Mesendoderm (in vitro differentiated cells): ENCODE measurements at places on chromosomes 6 and 20.

DNA sequence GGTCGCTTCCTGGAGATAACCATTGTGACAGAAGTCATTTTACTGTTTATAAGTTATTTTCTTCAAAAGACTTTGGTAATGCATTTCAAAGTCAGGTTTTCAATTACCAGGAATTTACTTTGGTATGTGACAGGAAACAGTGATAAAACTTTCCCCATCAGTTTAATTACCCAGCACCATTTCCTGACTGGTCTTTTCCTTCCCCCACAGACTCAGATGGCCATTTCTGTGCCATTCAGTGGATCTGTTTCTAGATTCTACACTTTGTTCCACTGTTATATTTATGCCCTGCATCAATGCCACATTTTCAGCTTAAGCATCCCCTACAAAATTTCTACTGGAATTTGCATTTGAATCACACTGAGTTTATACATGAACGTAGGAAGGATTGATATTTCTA is 16.3 kb downstream of the RRBP1 start:
- DNase-seq, result peak; percentile 43

DNA sequence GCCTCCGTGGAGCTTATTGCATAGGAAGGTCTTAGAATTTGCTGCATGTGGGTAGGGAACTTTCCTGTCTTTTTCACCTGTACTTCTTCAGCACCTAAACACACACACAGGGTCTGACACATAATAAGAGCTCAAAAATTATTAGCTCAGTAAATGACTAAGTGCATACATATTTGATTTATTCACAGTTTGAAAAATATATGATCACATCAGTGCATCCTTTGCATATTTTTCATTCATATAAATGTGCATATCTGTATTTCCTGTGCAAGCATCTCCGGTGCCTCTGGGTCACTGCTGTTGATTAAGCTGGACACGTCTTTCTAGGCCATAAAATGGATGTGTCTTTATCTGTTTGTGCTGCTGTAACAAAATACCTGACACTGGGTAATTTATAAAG is 234.7 kb downstream of the UST start:
- DNase-seq, result no peak

GRCh38 chr6:110285306-110286060 is 72.7 kb downstream of the METTL24 start:
- DNase-seq, result peak; percentile 64

DNA sequence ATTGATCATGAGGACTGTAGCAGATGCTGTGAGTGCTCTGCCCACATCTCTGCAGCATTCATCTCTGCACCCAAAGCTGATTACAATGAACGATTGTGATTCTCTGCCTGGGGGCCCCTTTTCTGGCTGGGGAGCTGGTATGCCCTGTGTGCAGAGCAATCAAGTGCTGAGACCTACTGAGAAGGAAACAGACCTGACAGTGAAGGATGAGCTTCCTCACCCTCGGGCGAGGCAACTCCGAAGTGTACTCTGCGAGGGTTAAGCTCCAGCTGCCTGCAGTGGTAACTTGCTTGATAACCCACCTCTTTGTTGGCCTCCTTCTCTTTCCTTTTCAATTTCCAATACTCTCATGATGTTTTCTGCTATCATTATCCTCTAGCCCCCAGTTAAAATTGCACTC is 289.7 kb upstream of the RNF24 start:
- no peak for DNase-seq

- DNase-seq, result no peak
Observed at GRCh38 chr20:21203088-21203656, 77.3 kb downstream of the KIZ start.

DNA sequence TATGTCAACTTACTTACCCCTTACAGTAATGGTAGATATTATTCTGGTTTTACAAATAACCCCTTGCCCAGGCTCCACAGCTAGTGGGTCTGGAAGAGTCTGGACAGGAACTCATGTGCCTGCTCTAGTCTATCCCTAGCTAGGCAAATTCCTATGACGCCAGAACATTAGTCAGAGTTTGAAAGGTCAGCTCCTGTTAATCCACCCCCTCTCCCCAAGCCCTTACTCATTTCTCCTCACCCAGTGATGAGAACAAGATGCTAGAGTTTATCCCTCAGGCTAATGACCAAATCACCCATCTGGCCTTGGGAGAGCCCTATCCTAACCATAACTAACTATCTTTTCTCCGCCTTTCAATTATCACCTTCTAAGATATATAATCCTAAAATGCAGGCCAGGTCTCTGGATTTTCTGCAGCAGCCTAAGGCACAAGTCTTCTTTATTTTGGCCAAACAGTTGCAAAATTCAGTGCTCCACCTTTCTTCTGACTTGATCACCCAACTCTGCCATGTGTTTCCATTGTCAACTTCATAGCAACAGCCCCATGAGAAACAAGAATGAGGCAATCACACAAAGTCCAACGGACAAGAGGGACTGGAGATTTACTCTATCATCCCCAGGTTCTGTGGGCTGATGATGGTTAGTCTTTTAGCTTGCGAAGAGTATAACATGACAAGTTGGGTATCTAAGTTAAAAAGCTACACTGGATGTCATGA is 113.3 kb downstream of the TASP1 start:
- peak; percentile 40 for DNase-seq

GRCh38 chr6:39391182-39391581 is 68.7 kb upstream of the KCNK16 start:
- no peak for DNase-seq

- no peak for DNase-seq
Observed at GRCh38 chr6:105459049-105459448, 56.2 kb upstream of the PREP start.

DNA sequence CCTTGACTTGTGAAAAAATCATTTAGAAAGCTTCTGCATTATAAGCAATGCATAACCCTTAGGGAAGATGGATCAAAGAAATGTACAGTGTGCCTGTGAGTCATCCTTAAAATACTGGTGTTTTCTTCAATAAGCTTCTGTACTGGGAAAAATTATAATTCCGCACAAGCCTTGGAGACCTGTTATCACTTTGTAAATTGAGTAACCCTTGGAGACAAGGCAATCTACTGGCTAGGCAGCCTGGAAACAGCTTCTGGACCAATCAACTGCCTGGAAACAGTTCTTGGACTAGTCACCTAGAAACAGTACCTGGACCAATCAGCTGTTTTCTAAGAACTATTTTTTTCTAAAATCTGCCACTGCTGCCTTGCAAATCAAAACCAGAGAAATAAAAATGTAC is 25.8 kb upstream of the RNGTT start:
- no peak for DNase-seq
